ENCODE measurements at places on chromosomes 12 and 14.

- no peak for DNase-seq
Observed at GRCh38 chr12:119176267-119177055, 2.3 kb upstream of the HSPB8 start.

DNA sequence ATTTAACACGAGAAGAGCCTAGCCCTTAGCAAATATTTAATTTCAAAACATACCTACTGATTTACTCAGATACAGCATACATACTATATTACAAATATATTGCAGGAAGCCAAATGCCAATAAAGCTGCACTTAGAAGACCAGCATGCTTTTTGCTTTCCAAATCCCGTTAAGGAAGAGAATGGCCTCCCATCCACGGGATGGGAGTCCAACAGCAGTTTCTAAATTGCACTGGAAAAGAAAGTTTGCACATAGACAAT, 156.3 kb upstream of the FOXN3 start:
- no peak for DNase-seq

- DNase-seq: no peak
Observed at GRCh38 chr14:63940387-63940786, 87.6 kb downstream of the SYNE2 start.

GRCh38 chr14:101235335-101236103, 325.8 kb upstream of the DIO3 start:
- no peak for DNase-seq

GRCh38 chr14:90999299-90999698, 61.1 kb downstream of the RPS6KA5 start:
- DNase-seq: no peak

GRCh38 chr12:132427174-132427768, 62.7 kb upstream of the FBRSL1 start:
- no peak for DNase-seq

DNA sequence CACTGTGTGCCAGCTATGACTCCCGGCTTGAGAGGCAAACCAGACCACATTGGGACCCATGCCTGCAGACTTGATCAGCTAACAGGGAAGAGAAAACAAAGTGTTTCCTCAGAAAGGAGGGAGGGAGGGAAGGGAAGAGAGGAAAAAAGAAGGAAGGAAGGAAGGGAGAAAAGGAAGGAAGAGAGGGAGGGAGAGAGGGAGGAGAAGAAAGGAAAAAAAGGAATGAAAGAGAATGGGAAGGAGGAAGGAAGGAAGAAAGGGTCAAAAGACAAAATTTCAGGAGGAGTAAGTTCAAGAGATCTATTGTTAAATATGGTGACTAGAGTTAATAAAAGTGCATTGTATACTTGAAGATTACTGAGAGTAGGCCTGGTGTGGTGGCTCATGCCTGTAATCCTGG, 18.9 kb downstream of the FIGNL2 start:
- no peak for DNase-seq

- no peak for DNase-seq
Observed at GRCh38 chr14:89813617-89814031, 140.9 kb downstream of the EFCAB11 start.

GRCh38 chr12:46933947-46934346, 108.2 kb upstream of the SLC38A4 start:
- DNase-seq: no peak

- DNase-seq: no peak
Observed at GRCh38 chr12:106021516-106021915, 117.2 kb downstream of the NUAK1 start.

DNA sequence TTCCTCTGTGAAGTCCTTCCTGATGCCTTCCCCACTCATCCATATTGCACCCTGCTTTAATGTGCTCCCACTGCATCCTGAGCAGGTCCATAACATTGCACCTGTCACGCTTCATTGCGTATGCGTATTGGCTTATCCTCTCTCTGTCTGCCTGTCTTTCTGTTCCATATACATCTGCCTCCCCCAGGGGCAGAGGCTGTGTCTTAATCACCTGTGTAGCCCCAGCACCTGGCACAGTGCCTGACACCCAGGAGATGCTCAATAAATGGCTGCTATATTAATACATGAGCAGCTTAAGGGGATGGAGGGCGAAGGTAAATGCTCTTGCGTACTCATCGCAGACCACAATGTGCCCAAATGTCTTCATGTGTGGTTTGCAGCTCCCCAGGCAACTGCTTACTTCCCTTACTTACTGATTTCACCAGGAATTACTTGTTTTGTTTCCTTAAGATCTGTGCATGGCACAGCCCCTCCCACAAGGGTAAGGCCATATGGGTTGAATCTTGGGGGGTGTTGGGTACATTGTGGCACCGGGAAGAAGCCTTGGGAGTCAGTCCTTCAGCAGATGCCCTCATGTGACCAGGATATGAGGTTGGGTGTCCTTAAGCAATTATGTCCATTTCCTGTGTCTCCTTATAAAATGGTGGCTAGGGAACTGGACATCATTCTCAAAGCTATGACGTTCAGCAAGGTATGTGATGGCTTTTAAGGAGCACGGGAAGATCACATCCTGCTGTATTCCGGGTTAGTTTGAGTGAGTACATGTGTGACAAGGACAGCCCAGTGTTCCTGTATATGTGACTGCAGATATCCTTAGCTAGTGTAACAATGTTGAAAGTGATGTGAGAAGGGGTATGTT, 848 bp upstream of the CPNE6 start:
- no peak for DNase-seq

DNA sequence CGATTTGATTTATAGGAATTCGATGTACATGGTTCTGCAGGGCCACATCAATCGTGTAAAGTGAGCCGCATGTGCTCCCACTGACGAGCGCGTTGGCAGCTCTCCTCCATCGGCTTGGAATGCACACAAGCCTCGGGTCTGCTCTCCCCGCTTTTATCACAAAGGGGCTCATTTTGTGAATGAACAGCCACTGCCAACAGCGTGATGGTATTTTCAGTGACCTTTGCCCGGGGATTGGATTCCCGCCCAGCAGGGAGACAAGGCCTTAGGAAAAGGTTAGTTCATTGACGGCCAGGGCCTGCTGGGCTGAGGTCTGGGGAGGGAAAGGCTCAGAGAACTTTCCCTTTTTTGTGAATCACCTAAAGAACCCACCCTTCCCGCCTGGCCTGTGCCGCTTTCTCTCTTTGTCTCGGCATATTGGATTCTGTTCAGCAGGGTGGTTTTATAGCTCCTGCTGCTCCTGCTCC, 232.1 kb downstream of the MSRB3 start:
- DNase-seq: no peak

- DNase-seq: no peak
Observed at GRCh38 chr12:105843986-105844760, 294.6 kb downstream of the NUAK1 start.

DNA sequence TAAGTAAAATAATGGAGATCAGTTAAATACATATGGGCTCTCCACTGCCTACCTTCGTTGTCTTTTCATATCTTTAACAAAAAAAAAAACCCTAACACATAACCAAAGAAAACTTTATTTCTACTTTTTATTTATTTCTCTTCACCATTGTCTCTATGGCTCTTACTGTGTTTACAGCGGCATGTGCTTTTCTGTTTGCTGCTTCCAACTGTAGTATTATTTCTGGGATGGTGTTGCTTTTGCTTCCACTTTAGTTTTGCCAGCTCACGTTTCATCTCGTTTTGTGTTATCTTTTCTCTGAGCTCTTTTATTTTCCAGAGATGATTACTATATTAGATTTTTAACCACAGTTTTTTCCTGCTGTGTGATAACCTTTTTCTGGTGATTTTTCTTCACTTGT, 46.1 kb downstream of the KTN1 start:
- no peak for DNase-seq

All from stimulated activated CD4-positive, alpha-beta T cell treated with anti-CD3 and anti-CD28 coated beads, Interleukin-15, amount 100 ng/mL, for 1 hour (primary cell).